ENCODE measurements at places on chromosomes 2 and 18. TPM values are rescaled to one million over a fixed set of nuclear protein-coding genes. Genes with fewer than 3 reads are reported as not detected.

DNA sequence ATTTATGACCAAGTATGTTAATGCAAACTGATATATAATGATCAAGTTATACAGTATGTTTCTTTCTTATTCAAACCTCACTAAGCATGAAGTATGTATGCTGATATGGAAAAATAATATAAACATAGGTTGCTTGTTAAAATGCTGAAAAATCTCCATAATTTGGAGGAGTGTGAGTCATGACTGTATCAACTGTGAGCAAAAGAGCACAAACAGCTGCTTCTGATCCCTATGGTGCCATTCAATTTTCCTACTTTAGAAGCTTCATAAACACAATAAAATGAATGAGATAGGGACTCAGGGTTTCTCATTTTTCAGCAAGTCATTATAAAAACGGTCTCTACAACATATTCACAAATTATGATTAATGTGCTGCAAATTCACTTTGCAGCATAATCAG is 129.9 kb upstream of the TFPI start:
- H3K4me3 ChIP-seq, result no peak overlapping the region
- no peak for DNase-seq
- H3K36me3 ChIP-seq, result no peaks in the 10 kb centered on the region
- H3K4me1 ChIP-seq, result no peaks in the 10 kb centered on the region
- no peak overlapping the region for H3K27ac ChIP-seq
- H3K27me3 ChIP-seq, result no peaks in the 10 kb centered on the region

The RAB11FIP5 gene
- 17.1 TPM for polyA plus RNA-seq

The IL1RN gene
- not detected for polyA plus RNA-seq

GRCh38 chr18:6566338-6566911 is 151.7 kb upstream of the L3MBTL4 start:
- no peak for DNase-seq
- H3K36me3 ChIP-seq, result no peaks in the 10 kb centered on the region

Measured in SK-N-SH (cell line).